MCF 10A (cell line): ENCODE measurements at places on chromosomes 7 and 10.

- DNase-seq, result no peak
These were observed 1377.4 kb downstream of the XPNPEP1 start for GRCh38 chr10:108545921-108546320.

GRCh38 chr7:14826426-14826825 is 76.1 kb downstream of the DGKB start:
- no peak for DNase-seq

DNA sequence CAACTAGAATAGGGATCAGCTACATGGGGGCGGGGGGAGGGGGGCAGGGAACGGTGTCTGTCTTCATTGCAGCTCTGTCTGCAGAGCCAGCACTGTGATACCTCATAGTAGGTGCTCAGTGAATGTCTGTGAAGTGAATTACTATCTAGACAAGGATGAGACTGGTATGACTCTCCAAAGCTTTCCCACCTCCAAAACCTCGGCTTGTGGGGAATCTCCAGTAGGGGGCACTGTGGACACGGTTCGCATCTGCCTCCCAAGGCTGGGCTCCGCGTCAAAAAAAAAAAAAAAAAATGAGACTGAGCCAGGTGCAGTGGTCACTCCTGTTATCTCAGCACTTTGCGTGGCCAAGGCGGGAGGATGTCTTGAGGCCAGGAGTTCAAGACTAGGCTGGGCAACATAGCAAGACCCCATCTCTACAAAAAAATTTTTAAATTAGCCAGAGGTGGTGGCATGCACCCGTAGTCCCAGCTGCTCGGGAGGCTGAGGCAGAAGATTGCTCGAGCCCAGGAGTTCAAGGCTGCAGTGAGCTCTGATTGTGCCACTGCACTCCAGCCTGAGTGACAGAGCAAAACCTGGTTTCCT is 9.6 kb downstream of the TRIM56 start:
- peak; percentile 77 for DNase-seq

DNA sequence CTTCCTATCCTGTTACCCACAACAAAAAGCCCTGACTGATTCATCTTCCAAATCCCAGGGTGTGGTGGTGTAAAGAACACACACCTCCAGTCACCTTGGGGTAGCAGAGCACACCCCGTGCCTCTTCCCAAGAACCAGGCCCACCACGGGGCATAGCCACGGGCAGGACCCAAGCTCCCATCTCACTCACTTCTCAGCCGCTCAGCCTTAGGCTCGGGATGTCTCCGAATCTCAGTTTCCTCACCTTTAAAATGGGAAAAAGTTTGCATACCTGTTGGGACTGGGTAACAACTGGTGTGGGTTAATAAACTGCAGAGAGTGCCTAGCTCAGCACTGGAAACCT is 139.0 kb downstream of the FGFR2 start:
- peak; percentile 19 for DNase-seq

DNA sequence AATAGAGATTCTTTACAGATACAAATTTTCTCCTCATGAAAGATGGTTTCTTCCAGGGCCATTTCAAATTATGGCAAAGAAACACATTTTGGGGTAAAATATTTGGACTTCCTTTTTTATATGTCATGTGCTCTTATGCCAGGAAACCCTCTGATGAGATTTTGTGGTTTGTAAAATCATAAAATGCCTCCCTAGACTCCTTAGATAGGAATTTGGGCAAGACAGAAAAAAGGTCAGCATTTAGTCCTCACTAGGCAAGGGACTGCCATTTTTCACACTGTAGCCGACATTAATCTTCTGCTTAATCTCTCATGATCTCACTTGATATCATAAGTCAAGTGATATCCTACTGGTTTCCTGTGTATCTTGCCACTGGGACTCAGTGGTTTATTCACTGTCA is 286.4 kb downstream of the ARHGAP12 start:
- no peak for DNase-seq
